ENCODE measurements at places on chromosomes 7 and 10. TPM values are rescaled to one million over a fixed set of nuclear protein-coding genes. Genes with fewer than 3 reads are reported as not detected.

The ECHDC3 gene
- 70.6 TPM for total RNA-seq

The MMD2 gene
- total RNA-seq: not detected

DNA sequence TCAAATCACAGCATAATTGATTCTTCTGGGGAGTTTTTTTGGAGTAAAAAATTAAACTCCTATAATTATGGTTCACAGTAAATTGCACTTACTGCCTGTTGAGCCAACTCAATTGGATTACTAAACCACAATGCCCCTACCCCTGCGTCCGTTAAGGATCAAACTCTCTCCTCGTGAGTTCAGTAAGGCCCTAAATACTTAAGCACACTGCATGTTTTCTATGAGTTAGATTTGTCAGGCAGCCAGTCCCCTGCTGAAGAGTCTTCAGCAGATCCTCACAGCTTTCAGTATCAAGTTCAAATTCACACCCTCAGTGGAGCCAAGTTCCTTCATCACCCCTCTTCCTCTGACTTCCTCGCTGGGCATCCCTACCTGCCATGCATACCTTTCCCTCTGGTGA, 275.0 kb upstream of the BMPER start:
- DNase-seq: no peak

DNA sequence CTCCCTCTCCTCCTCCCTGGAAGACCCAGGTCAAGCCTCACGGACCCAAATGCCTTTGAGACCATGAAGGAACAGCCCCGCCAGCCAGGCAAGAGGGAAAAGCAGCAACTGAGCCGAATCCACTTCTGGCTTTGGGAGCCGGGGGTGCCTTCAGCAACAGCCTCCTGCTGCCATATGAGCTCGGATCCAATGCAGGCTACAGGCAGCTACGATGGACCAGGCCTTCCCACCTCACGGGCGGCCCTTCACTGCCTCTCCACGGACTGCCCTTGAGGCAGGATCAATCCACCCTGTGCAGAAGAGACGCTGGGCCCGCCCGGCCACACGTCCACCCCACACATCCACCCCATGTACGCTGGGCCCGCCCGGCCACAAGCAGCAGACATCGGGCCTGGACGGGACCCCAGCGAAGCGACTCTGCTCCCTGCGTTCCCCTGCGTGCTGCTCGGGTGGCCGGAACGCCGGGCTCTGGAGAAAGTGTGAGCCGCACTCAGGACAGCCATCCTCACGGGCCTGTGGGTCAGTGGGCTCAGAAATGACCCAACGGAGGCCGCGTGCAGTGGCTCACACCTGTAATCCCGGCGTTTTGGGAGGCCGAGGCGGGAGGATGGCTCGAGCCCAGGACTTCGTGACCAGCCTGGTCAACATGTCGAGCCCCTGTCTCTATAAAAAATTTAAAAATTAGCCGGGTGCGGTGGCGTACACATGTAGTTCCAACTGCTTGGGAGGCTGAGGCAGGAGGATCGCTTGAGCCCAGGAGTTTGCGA, 82.0 kb downstream of the FOXL3 start:
- DNase-seq: no peak

DNA sequence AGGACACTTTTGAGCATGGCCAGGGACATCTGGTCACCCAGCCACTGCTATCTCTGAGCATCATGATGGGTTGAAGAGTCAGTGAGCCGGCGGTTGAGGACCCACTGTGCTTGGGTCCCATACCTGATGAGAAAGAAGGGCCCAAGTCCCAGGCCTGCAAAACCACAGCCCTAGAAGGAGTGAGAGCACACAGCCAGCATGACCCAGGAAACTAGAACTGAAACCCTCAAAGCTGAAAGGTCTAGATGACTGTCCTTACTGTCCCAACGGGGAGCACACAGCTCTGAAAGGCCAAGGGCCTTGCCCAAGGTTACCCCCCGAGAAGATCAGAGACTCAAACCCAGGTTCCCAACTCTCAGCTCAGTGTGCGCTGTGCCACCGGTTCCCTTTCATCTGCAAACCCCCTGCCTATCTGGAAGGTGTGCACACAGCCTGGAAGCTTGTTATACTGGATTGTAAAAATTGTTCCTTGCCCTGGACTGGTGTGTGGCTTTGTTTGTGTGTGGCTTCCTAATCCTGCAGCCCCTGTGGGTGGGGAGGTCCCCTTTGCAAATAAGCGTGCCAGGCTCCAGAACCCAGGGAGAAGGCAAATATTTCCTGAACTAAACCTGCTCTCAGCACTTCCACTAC, 22.6 kb upstream of the PSAP start:
- no peak for DNase-seq

- DNase-seq: no peak
Observed at GRCh38 chr10:58968389-58968755, 208.1 kb upstream of the PHYHIPL start.

Measured in stomach (tissue), 19 donors.